ENCODE measurements at places on chromosomes 3 and 15.

DNA sequence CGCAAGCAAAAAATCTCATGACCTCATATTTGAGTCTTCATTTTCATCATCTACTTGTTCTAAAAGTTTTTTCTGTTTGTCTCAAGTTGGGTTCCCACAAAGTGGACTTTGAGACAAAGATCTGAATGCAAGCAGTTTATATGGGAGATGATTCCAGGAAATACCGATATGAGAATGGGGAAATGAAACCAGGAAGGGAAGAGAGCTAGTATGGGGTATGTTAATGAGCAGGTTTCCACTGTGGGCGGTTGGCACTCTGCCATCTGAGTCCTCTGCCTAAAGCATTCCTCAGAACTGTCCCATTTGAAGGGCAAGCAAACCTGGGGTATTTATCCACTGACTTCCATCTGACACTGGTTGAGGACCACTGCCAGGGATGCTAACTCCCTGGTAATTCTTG lies 8.8 kb downstream of the ADPRH start:
- no peak overlapping the region for H3K4me3 ChIP-seq
- no peaks in the 10 kb centered on the region for H3K4me1 ChIP-seq
- peak; percentile 65 for DNase-seq
- H3K27me3 ChIP-seq: no peaks in the 10 kb centered on the region
- H3K36me3 ChIP-seq: no peaks in the 10 kb centered on the region

DNA sequence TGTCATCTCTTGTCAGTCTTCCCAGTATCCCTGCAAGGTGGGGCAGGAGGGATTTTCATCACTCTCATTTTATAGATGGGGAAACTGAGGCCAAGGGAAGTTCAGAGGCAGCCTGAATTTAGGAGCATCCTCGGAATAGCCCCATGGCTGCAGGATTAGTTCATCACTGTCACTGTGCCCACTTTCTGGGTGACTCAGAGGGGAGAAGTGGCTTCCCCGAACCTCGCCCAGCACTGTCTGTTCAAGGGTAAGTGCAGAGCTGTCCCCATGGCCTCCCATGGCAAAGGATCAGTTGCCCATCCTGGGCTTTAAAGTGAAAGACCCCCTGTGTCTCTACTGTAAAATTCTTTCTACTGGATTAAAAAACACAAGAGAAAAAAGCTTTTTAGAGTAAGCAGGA lies 60.0 kb upstream of the SEC13 start:
- DNase-seq: no peak
- H3K36me3 ChIP-seq: no peaks in the 10 kb centered on the region
- no peaks in the 10 kb centered on the region for H3K4me1 ChIP-seq
- H3K4me3 ChIP-seq: no peak overlapping the region
- no peaks in the 10 kb centered on the region for H3K27me3 ChIP-seq

- no peak overlapping the region for H3K4me3 ChIP-seq
- H3K36me3 ChIP-seq: no peaks in the 10 kb centered on the region
- no peak for DNase-seq
- no peak overlapping the region for H3K27ac ChIP-seq
- H3K27me3 ChIP-seq: no peaks in the 10 kb centered on the region
- H3K4me1 ChIP-seq: peaks cover 46% of the 10 kb centered on the region
These were observed 31.8 kb upstream of the HES1 start for GRCh38 chr3:194103983-194104751.

DNA sequence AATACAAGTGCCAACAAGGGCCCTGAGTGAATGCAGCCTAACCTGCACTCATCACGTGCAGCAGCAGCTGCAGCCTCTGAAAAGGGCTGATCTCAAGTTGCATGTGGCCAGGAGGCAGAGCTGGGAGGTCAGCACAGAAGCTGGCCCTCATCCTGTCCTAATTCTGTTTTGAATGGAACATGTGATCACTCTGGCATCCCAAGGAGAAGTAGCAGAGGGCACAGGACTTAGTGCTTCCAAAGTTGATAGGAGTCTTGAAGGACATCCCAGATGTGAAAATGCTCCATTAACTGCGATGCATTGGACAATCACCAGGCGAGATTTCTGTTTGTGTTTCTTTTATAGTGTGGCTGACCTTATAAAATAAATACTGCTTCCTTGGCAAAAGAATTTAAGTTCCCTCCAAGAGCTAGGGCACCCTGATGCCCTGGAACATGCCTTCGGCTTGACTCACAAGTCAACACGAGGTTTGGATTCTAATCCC lies 31.6 kb upstream of the STAG1 start:
- H3K4me3 ChIP-seq: no peak overlapping the region
- H3K4me1 ChIP-seq: peaks cover 11% of the 10 kb centered on the region
- no peaks in the 10 kb centered on the region for H3K36me3 ChIP-seq
- no peak overlapping the region for H3K27ac ChIP-seq
- DNase-seq: no peak

DNA sequence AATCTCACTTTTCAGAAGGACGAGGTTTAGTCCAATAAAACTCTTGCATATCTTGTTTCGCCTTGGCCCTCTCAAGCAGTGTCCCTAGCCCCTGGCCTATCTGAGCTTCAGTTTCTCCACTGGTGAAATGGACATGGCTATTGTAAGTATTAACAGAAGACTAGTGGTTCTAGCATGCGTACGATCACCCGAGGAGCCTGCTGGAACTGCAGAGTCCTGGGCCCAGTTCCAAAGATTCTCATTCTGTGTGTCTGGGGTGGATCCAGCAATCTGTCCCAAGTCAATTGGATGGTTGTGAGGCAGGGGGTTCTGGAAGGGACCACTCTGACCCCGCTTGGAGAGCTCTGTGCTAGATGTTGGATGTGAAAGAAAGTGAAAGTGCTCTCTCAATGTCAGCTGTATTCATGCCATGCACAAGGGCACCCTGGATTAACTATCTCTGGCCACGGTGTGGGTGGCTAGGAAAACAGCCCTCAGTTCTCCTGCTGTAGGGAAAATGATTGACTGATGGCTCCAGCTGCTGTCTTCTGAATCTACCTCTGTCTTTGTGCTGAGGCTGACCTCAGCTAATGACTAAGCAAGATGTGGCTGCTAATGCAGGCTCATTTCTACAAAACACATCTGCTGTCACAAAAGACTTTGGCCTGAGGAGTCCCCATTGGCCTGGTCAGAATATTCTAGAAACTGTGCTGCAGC lies 1.9 kb upstream of the PLA1A start:
- DNase-seq: no peak
- peaks cover 23% of the 10 kb centered on the region for H3K4me1 ChIP-seq
- H3K4me3 ChIP-seq: no peak overlapping the region

GRCh38 chr3:106083207-106083606 lies 214.4 kb upstream of the CBLB start:
- no peak for DNase-seq
- H3K36me3 ChIP-seq: no peaks in the 10 kb centered on the region
- no peak overlapping the region for H3K27ac ChIP-seq
- no peaks in the 10 kb centered on the region for H3K4me1 ChIP-seq
- H3K4me3 ChIP-seq: no peak overlapping the region
- no peaks in the 10 kb centered on the region for H3K27me3 ChIP-seq

DNA sequence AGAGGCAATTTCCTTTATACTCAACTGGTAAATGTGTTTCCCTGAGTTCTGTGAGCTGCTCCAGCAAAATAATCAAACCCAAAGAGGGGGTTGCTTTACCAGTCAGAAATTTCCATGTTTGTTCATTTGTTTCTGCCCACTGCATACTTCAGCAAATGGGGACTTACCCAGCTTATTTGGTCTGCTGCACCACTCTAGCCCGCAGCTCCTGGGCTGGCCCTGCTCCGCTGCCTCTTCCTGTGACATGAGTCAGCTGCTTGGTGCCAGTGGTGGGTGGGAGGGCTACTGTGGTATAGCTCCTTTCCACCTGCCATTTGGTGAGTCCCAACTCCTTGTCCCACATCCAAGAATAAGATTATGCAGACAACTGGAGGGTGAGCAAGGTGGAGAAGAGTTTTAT lies 644.2 kb downstream of the MCTP2 start:
- H3K4me1 ChIP-seq: no peaks in the 10 kb centered on the region
- H3K27ac ChIP-seq: no peak overlapping the region
- H3K4me3 ChIP-seq: no peak overlapping the region
- no peaks in the 10 kb centered on the region for H3K36me3 ChIP-seq
- H3K27me3 ChIP-seq: no peaks in the 10 kb centered on the region
- no peak for DNase-seq

GRCh38 chr15:67783303-67783702 lies 42.0 kb upstream of the SKOR1 start:
- H3K36me3 ChIP-seq: no peaks in the 10 kb centered on the region
- H3K27me3 ChIP-seq: no peaks in the 10 kb centered on the region
- H3K4me1 ChIP-seq: peaks cover 13% of the 10 kb centered on the region
- no peak overlapping the region for H3K4me3 ChIP-seq
- H3K27ac ChIP-seq: no peak overlapping the region

GRCh38 chr3:185207931-185208746 lies 45.7 kb downstream of the EHHADH start:
- H3K4me3 ChIP-seq: no peak overlapping the region
- no peaks in the 10 kb centered on the region for H3K36me3 ChIP-seq
- no peaks in the 10 kb centered on the region for H3K4me1 ChIP-seq
- no peak overlapping the region for H3K27ac ChIP-seq

- no peak for DNase-seq
- no peaks in the 10 kb centered on the region for H3K27me3 ChIP-seq
- no peak overlapping the region for H3K27ac ChIP-seq
- no peaks in the 10 kb centered on the region for H3K36me3 ChIP-seq
- no peaks in the 10 kb centered on the region for H3K4me1 ChIP-seq
These were observed 47.6 kb downstream of the GAP43 start for GRCh38 chr3:115670911-115671310.

DNA sequence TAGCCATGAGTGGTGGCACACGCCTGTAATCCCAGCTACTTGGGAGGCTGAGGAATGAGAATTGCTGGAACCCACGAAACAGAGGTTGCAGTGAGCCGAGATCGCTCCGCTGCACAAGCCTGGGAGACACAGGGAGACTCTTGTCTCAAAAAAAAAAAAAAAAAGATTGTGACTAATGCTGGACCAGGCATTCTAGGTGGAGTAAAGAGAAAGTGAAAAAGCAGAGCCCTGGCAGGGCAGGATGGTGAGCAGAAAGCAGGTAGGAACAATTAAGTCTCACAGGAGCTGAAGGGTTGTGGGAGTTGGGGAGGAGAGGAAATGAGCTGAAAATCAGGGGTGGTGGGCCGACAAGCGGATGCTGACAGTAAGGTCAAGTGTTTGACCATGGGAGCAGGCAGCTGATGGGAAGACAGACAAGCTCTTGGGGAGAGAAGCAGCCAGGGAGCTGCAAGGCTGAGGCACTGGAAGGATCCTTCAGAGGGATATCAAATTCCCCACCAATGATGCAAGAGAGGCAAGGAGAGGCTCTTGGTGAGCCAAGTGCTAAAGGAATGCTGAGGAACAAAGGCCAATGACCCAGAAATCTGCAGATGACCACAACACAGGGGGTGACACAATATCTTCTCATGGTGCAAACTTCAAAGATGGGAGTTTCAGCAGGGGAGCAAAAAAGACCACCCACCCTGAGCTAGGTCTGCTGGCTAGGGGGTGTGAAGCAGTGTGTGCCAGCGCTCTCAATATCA lies 251.1 kb downstream of the ULK4 start:
- H3K27me3 ChIP-seq: no peaks in the 10 kb centered on the region
- no peaks in the 10 kb centered on the region for H3K36me3 ChIP-seq
- no peak overlapping the region for H3K4me3 ChIP-seq
- DNase-seq: no peak
- H3K27ac ChIP-seq: no peak overlapping the region

DNA sequence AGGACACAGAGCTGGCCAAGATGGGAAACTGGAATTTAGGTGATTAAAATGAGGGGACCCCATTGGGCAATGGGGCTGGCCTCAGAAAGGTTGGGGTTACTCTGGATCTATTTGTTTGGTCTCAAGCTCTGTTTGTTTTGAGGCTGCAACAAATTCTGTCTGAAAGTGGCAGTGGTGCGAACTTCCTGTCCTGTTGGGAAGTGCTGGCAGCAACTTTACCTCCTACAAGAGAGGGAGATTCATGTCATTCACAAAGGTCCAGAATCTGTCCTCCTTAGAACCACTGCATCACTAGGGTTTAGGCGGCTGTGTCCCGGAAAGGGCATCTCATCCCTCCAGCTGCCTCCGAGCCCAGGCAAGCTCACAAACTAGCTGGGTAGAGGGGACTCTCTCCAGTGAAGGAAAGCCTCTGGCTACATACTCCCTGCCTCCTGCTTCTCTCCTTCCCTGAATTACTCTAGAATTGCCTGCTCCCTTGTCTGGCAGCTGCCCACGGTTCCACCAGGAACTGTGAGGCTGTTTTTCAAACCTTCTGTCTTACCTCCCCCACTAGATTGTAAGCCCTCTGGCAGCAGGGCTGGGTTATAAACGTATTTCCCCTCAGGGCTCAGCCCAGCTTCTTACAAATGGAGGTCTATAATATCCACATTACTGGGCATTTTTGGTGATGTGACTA lies 23.6 kb downstream of the MEGF11 start:
- H3K27ac ChIP-seq: no peak overlapping the region
- H3K27me3 ChIP-seq: no peaks in the 10 kb centered on the region
- H3K4me3 ChIP-seq: no peak overlapping the region
- H3K36me3 ChIP-seq: no peaks in the 10 kb centered on the region
- no peak for DNase-seq

- peak; percentile 5 for DNase-seq
- no peaks in the 10 kb centered on the region for H3K36me3 ChIP-seq
- peaks cover 8% of the 10 kb centered on the region for H3K4me1 ChIP-seq
- no peak overlapping the region for H3K4me3 ChIP-seq
- H3K27ac ChIP-seq: no peak overlapping the region
- H3K27me3 ChIP-seq: no peaks in the 10 kb centered on the region
These were observed 87.0 kb downstream of the FOXB1 start for GRCh38 chr15:60091157-60091556.

GRCh38 chr3:128432971-128433836 lies 33.5 kb downstream of the DNAJB8 start:
- H3K27me3 ChIP-seq: no peaks in the 10 kb centered on the region
- peaks cover 28% of the 10 kb centered on the region for H3K4me1 ChIP-seq
- H3K27ac ChIP-seq: peak overlapping the region; percentile 0
- H3K4me3 ChIP-seq: no peak overlapping the region
- no peaks in the 10 kb centered on the region for H3K36me3 ChIP-seq
- DNase-seq: peak; percentile 35

All from body of pancreas (tissue), 4 donors.